ENCODE measurements at places on chromosomes 3 and 15.
A peak's percentile ranks its signal among the peaks of the same experiment; 100 is the strongest.

GRCh38 chr3:72139316-72139715, 354.4 kb upstream of the PROK2 start:
- DNase-seq, result no peak

- no peak for DNase-seq
Observed at GRCh38 chr15:51883271-51883837, 53.9 kb downstream of the TMOD3 start.

DNA sequence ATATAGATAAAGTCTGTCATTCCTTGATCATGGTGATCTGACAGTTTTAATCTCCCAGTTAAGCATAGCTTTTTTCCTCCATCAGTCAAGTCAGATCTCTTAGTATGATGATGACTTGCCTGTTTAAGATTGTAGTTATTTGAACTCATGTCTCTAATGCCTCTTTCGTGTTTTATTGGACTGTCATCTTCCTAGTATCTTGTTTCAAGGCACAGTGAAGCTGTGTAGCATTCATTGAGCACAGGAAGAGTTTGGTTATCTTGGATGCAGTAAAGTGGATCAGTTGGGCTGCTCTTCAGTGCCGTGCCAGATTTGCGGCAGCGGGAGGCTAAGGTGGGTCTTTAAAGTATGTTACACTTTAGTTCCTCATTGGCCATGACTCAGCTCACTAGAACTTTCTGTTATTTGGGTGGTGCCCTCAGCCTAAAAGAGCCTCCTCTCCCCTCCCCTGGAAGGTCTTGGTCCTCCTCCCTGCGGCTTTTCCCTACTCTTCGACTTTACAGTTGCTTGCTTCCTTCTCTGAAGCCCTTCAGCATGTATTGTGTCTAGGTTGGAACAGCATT, 45.7 kb upstream of the SKOR1 start:
- DNase-seq, result no peak

DNA sequence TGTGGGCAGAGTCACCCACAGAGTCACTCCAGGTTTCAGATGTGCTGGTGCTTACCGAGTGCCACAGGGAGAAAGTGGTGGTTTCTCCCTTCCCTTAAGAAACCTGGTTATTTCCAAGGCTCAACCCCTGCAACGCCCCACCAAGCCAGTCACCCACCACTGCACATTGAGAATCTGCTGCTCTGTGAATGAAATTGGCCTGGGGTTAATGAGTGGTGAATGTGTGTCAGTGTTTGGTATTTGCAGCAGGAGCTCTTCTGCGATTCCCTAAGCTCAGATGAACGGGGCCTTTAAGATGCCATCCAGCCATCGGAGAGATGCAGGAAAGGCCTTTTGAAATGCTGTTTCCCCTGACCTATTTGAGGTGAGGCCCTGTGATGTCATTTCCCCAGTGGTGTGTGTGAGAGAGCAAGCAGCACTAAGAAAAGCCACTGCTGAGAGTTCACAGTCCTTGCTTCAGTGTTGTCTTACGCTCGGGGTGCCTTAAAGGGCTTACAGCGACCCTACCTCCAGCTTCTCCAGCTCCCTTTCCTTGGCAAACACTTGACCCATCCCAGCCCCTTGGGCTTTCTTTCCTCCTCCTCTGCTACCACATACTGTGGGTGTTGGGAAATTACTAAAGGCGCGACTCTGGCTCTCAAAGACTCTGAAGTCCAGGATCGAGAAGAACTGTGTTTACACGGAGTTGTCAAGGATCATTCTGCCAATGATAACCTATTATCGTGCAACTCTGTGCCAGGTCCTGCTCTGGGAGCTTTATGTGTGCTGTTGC, 68.9 kb downstream of the SMAD3 start:
- peak; percentile 4 for DNase-seq

- DNase-seq, result no peak
Observed at GRCh38 chr15:26081758-26082220, 218.7 kb upstream of the ATP10A start.

GRCh38 chr15:61681676-61682075, 378.6 kb downstream of the VPS13C start:
- DNase-seq, result no peak

- no peak for DNase-seq
Observed at GRCh38 chr3:172201870-172202236, 162.5 kb downstream of the FNDC3B start.

DNA sequence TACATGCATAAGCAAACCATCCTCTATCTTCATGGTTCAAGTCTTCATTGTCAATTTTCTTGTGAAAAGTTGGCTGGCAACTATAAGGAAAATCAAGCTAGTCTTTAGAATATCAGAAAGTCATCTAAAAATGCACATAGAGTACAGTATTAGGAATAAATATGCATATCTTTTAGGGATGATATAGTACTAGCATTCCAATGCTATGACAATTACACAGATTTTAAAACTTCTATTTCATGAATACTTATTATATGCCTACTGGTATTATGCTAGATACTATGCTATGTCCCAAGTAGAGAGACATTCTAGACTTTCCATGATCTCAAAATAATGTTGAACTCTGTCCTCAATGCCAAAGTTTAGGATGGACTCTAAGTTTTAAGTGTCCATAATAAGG, 81.3 kb upstream of the NAALADL2 start:
- DNase-seq, result no peak

GRCh38 chr3:8555113-8555661, 53.6 kb downstream of the LMCD1 start:
- no peak for DNase-seq

- no peak for DNase-seq
Observed at GRCh38 chr15:52427804-52428203, 100.9 kb downstream of the MYO5A start.

DNA sequence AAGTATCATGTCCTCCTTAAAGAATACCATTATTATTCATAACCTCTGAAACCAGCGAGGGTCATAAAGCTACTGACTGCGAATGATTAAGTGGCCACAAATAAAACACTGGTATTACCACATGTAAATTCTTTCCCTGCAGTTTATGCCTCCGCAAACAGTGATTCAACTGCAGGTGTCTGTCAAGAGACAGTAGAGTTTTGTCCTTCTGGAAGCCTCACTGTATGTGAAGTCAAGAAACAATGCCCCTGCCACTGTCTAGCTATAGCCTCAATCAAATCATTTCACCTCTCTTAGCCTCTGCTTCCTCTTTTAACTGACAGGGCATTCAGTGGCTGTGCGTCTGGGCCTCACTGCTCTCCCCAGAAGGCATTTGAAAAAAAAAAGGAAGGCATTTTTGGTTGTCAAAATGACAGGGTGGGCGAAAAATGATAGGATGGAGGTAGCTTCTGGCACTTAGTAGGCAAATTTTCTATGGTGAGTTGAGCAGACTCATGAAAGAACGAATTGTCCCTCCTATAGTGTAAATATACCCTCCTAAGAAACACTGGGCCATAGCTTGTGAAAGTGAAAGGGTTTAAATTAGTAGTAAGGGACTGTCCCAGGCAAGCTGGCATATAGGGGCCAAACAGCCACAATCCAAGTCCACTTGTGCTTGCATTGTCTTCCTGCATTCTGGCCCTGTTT, 66.7 kb downstream of the FILIP1L start:
- no peak for DNase-seq
